ENCODE measurements at places on chromosomes 11 and 22.

- no peak for DNase-seq
Measured at GRCh38 chr11:13019313-13019712, 10.2 kb downstream of the RASSF10 start.

- no peak for DNase-seq
Measured at GRCh38 chr11:78748918-78749690, 174.4 kb upstream of the NARS2 start.

DNA sequence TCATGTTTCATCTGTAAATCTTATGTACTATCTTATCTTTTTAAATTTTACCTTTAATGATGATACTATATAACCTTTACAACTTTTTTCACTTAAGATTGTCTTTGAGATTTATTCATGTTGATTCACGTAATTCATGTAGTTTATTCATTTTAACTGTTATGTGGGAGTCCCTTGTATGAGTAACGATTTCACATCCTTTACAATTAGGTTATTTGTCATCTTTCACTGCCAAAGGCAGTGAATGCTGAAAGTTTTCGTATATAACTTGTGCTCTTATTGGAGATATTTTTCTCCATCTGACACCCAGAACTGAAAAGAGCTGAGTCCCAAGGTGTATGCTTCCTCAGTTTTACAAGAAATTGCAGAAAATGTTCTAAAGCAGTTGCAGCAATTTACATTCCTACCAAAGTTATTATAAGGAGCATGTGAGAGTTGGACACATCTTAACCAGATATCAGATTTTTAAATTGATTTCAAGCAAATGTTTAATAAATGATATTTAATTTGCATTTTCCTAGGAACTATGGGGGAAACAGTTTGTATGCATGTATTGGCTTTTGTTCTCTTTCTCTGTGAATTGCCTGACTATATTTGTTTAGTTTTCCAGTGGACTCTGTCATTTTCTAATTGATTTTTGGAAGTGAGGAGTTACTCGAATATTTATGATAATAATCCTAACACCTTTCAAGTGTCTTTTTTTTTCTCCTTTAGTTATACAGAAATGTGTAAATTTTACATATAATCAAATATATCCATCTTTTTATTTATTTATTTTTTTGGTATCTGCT, 6.4 kb downstream of the ARL14EP start:
- DNase-seq, result no peak

GRCh38 chr11:9757809-9758636, 94.1 kb downstream of the SWAP70 start:
- DNase-seq, result peak; percentile 95

DNA sequence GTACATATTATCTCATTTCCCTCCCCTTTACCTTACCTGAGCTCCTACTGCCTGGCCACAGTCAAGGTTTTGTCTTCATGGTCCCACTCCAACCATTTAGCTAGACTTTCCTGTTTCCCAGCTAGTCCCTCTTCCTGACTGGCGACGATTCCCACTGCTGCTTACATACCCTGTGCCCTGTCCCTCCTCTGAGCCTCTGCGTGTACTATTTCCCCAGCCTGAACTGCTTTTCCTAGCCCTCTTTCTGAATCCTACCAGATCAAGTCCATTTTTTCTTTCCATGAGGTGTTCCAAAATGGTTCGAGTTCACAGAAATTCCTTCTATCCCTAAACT, 23.4 kb downstream of the MRPL16 start:
- DNase-seq, result no peak

DNA sequence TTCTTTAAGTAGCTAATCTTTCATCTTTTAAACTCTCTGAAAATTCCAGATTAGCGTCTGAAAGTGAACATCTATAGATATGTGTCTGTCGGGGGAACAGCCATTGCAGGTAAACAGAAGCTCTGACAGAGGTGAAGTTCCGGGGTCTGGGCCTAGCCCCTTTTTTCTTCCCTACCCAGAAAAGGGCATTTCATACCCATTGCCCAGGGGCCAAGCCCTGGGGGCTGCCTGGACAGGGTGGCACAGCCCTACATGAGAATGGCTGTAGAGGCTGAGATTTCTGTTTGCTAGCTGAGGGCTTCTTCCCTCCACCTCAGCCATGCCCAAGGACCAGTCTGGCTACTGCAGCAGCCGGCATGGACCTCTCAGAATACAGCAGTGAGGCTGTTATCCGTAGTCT, 327.0 kb upstream of the PLET1 start:
- no peak for DNase-seq

DNA sequence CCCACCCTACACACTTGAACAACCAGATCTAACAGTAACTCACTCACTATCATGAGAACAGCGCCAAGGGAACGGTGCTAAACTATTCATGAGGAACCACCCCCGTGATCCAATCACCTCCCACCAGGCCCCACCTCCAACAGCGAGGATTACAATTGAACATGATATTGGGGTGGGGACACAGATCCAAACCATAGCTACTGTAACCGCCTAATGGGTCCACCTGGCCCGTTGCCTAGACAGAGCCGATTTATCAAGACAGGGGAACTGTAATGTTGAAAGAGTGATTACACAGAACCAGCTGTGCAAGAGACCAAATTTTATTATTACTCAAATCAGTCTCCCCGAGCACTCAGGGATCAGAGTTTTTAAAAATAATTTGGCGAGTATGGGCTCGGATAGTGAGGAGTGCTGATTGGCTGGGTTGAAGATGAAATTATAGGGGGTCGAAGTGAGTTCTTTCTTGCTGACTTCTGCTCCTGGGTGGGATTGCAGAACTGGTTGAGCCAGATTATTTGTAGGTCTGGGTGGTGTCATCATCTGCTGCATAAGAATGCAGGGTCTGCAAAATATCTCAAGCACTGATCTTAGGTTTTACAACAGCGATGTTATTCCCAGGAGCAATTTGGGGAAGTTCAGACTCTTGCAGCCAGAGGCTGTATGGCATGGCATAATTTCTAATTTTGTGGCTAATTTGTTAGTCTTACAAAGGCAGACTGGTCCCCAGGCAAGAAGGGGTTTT, 17.9 kb upstream of the ZC3H12C start:
- DNase-seq, result no peak

GRCh38 chr22:28937206-28938025, 54.0 kb downstream of the ZNRF3 start:
- no peak for DNase-seq

DNA sequence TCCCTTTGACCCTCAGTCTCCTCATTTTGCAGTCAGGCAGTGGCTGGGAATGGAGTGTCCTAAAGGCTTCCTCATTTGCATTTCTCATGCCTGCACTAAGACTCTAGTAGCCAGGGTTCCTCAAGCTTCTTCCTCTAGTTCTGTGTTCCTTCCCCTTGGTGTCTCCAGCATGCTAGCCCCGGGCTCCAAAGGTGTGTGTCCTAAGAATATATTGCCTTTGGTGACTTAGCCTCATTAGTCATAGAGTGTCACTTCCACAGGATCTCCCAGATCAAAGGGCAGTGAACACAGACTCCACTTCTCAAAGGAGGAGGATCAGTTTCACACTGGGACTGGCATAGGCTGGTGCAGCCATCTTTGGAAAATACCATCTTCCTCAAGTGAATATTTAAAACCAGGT, 21.4 kb upstream of the ACER3 start:
- no peak for DNase-seq

GRCh38 chr11:86639137-86639536, 33.3 kb downstream of the ME3 start:
- no peak for DNase-seq

DNA sequence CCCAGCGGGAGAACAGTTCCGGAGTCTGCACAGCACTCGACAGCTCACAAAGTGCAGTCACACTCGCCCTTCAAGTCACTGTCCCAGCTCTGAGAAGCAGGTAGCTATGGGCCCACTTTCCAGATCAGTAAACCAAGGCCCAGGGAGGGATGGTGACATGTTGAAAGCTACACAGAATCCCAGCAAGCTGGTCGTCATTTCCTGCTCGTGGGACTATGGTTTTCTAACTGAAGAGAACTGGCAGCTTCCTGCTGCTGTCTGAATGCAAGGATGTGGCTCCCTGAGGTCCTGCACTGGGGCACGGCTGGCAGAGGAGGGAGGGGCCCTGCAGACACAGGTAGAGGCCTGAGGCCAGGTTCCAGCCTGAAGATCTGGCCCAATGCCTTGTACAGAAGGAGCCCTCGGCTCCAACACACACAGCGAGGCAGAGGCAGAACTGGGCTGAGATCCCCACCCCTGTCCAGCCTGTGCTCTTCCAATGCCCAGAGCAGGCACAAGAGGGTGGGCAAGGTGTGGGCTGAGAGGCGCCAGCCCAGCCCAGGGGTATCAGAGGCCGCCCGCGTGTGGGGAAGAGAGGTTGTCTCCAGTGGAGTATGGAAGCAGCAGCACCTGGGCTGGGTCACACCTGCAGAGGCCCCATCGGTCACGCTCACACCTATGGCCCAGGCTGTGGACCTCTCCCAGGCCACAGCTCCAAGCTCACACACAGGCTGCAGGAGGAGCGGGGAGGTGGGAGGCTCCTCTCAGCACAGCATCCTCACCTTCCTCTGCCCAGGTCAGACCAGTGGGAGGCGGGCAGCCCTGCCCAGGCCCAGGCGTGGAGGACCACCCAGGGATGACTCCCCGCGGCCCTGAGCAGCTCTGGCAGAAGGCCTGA, 119.2 kb downstream of the PHF21B start:
- no peak for DNase-seq

- no peak for DNase-seq
Measured at GRCh38 chr11:112828421-112828820, 132.8 kb upstream of the NCAM1 start.

DNA sequence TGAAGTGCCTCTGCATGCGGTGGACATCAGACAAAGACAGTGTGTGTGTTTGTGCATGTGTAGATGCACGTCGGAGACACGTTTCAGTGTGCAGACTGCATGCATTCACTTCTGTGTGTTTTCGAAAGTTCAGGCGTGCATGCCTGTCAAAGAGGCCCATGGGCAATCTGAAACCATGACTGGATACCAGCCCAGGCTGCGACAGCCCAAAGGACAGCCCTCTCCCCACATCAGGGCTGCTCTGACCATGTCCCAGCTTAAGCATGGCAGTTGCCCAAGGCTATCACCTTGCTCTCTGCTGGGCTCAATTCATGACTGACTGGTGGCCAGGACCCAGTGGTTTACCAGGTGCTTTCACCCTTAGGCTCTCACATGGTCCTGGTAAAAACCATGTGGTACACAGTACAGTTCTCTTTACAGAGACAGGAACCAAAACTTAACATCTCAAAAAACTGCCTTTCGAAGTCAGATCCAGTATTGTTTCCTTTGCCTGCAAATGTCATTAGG, 423.7 kb upstream of the CADM1 start:
- no peak for DNase-seq

- no peak for DNase-seq
Measured at GRCh38 chr22:26479043-26479791, 4.4 kb downstream of the HPS4 start.

GRCh38 chr22:50197856-50198623, 2.8 kb upstream of the SELENOO start:
- no peak for DNase-seq

DNA sequence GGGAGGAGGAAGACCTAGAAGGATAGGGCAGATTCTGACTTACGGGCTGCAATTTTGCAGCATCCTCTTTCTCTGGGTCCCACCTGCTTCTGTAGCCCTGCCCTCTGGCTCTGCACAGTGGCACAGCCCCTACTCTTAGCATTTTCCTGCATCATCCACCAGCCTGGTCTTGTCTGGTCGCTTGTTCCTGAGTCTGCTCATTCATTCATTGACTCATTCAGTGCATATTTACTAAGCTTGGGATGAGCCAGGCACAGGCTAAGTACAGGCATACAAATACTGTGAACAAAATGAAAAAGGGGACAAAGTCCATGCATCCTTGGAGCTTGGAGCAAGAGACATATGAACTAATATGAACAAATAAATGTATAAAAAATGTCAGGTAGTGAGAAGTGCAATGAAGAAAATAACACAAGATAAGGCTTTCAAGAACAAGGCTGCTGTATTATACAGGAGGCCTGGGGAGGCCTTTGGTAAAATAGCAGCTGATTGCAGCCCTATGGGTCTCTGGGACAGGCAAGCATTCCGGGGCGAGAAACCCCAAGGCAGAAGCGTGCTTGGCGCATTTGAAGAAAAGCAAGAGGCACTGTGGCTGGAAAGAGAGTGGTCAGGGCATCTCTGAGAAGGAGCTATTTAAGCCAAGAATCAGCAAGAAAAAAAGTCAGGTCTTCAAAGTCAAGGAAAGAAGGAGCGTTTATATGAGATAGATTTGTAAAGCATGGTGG, 108.0 kb upstream of the ALX4 start:
- no peak for DNase-seq

Measured in activated CD4-positive, alpha-beta T cell treated with anti-CD3 and anti-CD28 coated beads for 4 hours (primary cell).